Stimulated activated CD8-positive, alpha-beta memory T cell treated with anti-CD3 and anti-CD28 coated beads, Interleukin-7, amount 100 ng/mL, for 1 hour (primary cell): ENCODE measurements at places on chromosomes 2 and 18.

DNA sequence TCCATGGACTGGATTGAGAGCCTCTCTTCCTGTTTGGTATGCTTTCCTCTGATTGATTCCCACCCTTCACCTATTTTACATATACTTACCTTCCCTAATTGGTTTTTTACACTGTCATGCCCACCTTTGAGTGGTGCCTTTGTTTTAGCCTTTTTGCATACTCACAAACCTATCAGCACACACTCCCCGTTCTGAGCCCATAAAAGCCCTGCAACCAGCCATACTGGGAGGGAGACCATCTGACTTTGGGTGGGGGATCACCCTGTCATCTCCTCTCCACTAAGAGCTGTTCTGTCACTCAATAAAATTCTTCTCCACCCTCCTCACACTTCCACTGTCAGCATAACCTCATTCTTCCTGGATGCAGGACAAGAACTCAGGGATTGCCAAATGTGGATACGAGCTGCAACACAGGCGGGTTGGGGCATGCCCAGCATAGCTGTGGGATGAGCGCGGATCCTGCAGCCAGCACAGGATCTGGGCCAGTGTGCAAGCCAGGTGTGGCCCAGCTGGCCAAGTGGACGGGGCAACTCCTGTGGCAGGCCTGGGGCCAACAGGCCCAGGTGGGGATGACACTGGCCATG is 9.4 kb upstream of the MOB1A start:
- no peak for DNase-seq

- no peak for DNase-seq
Observed at GRCh38 chr2:137942833-137943677, 21.2 kb upstream of the HNMT start.

DNA sequence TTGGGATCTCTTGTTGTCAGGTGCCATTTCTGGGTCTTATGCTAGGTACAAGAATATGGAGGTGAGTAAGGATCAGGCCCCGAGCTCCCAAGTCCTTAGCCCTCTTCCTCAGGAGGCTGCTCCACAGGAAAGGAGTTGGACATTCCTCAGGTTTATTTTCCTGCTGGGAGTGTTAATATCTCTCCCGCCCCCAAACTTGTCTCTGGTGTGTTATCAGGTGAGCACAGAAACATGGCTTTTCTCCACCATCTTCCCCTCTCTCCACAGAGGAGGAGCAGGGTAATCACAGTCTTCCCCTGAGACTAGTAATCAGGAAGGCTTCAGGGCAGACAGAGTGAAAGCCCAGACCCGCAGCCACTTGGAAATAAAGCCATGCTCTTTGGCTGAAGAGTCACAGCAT is 73.3 kb upstream of the CAPN13 start:
- DNase-seq: no peak

DNA sequence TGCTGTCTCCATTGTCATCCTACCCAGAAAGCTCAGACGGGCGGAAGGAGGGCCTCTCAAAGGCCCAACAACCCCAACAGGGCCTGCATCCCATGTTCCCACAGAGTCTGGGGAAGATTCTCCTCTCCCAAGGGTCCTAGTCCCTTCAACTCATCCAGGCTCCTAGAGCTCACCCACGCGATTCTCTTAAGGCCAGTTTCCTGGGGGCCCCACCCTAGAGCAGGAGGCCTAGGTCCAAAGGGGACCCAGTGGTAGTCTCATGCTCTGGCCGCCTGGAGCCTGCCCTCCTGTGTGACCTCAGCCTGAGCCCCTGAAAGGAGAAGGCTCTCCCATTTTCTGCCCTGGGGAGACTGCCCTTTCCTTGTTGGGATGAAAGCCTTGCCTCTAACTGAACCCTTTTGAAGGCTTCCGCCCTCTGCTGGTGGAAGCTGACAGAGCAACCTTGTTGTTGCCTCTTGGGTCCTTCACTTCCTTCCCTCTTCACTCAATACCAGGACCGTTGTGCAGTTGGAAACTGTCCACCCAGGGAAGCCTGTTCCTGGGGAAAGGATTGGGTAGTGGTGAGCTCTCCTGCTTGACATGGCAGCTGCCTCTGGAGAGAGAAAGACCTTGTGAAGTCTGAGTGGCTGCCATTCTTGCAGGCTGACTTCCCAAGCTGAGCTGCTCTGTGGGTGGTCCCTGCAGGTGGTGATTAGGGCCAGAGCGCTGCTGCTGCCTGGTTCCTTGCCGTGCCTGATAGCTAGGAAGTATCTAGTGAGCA is 86.0 kb upstream of the ALPP start:
- no peak for DNase-seq

DNA sequence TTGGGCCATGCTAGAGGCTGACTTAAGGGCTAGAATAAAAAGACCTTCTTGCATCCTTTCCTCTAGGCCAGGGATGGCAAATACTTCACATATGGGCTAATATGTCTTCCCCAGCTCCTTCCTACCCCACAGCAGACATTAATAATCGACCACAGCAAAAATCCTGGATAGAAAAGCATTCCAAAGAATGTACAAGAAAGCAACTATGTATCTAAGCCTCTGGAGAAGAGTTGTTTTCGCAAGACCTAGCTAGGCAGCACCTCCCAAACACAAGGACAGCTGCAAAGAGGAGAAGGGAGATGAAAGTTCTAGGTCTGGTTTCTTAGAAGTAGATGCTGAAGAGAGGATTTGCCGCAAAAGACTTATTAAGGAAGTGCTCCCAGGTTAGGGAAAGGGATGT is 372.6 kb downstream of the SLC4A3 start:
- no peak for DNase-seq

- DNase-seq: no peak
Observed at GRCh38 chr18:48762836-48763718, 187.7 kb downstream of the SMAD7 start.

DNA sequence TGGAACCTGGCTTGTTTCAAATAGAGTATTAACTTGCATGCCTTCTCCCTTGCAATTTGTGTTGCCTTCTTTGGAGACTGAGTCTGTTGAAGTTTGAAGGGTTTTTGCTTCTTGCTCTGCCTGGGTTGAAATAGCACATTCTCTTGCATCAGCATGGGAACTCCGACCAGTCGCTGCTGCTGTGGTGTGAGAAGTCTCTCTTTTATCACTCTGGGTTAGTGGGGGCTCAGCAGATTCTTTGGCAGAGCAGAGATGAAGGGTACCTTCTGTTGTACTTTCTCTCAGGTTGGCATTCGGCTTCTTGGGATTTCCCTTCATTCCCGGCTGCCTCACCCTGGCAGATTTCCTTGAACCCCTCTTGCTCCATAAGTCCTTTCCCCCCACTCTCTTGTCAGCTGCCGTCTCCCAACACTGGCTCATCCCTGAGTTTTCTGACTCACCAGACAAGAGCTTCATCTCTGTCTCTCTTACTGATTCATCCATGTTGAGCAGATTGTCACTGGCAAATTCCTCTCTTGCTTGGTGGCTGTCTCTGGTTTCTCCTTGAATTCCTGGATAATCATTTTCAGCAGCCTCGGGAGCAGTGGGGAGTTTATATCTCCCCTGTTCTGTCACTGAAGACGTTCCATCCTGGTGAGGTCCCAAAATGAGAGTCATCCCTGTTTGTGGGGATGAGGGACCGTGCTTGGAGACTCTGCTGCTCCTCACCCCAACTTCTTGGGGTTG is 49.9 kb downstream of the ALPK2 start:
- DNase-seq: no peak

DNA sequence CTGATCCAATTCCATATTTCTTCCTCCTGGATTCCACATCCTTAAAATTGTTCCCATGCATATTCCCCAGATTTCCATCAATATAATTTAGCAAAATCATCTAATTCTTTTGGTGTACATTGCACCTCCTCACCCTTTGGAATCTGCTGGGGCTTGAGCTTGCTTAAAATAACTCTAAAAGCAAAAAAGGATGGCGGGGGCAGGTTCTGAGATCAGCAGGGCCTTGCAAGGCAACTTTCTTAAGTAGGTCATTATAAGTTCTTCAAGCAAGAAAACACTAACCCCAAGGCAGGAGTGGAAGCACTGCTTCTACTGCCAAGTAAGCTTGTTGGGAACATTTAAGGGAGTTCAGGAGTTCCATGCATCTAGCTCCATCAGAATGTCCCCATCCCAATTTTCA is 254.3 kb upstream of the CCDC68 start:
- DNase-seq: no peak
